WERI-Rb-1 (cell line): ENCODE measurements at places on chromosomes 2 and 18.

DNA sequence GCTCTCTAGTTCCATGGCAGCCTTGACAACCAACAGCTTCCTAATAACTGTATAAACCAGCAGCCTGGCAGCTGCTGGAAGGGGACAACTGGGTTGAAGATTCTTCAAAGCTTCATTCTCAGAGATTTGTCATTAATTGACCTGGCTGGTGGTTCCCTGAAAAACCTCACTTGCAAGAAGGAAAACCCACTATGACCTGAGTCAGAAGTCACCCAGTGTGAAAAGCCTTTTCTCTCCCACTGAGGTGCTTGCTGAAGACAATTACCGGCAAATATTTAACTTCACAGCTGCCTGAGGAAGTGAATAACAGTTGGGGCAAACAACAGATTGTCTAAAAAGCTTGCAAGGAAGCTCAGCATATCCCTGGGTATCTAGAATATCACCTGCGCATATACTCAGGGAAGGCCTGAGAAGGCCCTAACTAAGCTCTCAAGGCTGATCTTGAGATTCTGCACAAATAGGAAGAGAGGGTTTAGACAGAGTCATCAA is 49.9 kb downstream of the CRACDL start:
- no peak for DNase-seq

DNA sequence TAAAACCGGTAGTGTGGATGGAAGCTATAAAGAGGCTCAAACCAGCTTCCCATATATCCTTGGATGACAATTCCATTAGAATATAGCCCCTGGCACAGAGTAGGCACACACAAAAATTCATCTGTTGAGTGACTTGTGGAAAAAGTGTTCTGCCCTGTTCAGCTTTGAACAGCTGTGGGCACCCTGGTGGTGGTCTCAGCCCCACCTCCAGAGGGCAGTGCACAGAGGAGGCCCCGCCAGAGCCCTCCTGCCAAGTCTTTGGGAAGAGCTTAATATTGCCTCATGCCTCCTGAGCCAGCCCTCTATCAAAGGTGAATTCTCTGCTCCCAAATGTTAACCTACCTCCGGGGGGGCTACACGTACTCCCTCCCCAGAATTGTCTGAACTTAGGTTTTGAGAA is 30.4 kb downstream of the EPAS1 start:
- DNase-seq = no peak

GRCh38 chr2:202169832-202170424 is 68.5 kb downstream of the SUMO1 start:
- DNase-seq = no peak

- no peak for DNase-seq
These were observed 77.5 kb downstream of the GFPT1 start for GRCh38 chr2:69309351-69310110.

- no peak for DNase-seq
These were observed 4.8 kb upstream of the NOTO start for GRCh38 chr2:73197579-73197978.

GRCh38 chr2:65264821-65265670 is 37.4 kb downstream of the ACTR2 start:
- DNase-seq = peak; percentile 39

GRCh38 chr2:231011526-231011925 is 15.6 kb downstream of the SPATA3 start:
- DNase-seq = no peak

- no peak for DNase-seq
These were observed 238.5 kb upstream of the FBXO11 start for GRCh38 chr2:48144777-48145176.

DNA sequence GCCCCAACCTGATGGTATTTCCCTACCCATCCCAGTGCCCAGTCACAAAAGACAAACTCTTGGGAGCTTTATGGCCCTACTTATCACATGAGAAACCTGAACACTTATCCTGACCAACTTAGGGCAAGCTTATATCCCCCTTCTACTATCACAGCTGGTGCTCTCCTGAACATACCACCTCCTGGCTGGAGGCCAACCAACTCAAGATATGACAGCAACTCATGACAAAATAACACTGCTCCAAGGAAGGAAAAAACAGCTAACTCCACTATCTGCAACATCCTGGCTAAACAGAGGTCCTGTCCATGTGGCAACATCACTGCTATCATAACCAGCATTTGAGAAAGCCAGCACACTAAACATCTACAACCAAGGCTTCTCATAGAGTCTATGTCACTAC is 20.9 kb upstream of the CLASP1 start:
- DNase-seq = no peak

GRCh38 chr2:17911491-17912260 is 33.2 kb downstream of the KCNS3 start:
- no peak for DNase-seq

DNA sequence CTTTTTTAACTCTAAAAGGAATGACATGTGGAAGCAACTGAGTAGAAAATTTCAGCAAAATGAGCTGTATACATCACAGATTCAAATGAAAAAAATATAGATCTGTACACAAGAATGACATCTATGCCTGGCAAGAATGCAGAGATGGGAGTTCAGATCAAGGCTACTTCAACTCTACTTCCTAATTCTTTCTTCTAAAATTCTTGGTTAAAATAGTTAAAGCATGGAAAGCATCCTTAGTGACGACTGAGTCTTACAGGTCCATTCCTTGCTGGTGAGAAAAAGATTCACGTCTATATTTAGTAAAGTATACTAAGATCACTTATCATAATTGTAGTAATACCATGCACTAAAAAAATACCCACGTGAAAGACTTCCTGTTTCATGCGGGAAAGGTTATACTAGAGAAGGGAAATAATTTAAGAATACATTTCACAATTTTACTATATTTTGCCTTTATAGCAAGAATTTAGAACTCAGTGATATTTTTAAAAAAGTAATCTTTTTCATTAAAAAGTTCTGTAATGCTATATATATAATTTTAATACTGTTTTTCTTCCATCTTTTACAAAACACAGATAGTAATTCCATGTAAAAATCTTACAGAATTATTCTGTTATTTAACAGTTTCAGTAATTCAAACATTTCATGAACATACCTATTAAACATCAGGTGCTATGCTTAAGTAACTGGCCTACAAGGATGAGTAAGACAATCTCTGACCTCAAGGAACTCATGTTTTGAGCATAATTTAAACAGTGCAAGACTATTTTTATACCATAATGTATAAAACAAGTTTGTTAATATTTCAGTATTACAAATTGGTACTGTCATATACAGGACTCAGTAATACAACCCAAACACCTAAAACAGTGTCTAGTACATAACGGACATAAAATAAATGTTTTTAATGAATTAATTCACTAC is 159.6 kb downstream of the BAZ2B start:
- DNase-seq = no peak
